ENCODE measurements at places on chromosomes 6 and 20.

GRCh38 chr6:20715135-20715806 lies 181.0 kb downstream of the CDKAL1 start:
- DNase-seq, result no peak

DNA sequence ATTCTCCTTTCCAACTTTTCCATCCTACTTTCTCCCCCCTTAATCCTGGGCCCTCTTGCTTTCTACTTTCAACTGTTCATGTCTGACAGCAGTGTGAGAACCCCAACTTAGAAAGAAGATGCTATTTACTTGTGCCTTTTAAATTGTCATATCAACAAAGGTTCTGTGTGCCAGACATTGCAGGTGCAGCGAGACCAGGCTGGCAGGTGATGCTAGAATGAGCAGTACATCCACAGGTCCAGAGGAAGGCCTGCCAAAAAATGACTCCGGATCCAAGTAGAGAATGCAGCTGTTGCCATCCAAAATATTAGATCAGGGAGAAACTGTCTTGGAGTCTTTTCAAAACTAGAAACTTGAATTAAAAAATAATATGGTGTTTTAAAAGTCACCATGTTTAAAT lies 510.5 kb downstream of the LMBRD1 start:
- no peak for DNase-seq

DNA sequence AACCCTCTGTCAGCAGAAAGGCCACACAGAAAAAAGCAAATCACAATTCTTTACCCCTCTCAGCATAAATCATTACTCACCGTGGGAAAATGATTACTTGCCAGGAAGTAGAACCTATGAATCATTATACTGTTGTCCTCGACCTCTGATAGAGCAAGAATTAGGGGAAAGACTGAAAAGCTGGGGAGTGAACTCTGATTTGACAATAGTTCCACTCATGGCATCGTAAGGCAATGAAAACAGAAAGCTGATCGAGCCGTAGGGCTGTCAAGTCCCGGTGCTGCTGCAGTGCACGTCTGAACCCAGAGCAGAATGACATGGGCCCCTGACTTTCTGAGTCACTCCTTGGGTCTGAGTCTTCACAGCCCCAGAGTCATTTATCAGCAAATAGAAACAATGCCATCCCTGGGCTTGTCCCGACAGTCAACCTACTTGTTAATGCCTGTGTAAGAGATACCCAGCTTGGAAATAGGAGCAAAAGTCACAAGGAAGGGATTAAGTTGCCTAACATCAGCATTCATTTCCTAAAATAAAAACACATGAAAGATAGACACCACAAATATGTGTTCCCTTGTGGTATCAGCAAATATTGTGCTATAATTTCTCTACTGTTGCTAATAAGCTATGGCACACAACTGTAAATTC lies 224.8 kb upstream of the MARCKS start:
- DNase-seq, result no peak

GRCh38 chr20:49593466-49594142 lies 25.7 kb upstream of the PTGIS start:
- DNase-seq, result no peak

- DNase-seq, result no peak
Measured at GRCh38 chr6:50025258-50025657, 3.5 kb upstream of the DEFB110 start.

GRCh38 chr20:36854348-36855240 lies 21.3 kb upstream of the TLDC2 start:
- DNase-seq, result no peak

DNA sequence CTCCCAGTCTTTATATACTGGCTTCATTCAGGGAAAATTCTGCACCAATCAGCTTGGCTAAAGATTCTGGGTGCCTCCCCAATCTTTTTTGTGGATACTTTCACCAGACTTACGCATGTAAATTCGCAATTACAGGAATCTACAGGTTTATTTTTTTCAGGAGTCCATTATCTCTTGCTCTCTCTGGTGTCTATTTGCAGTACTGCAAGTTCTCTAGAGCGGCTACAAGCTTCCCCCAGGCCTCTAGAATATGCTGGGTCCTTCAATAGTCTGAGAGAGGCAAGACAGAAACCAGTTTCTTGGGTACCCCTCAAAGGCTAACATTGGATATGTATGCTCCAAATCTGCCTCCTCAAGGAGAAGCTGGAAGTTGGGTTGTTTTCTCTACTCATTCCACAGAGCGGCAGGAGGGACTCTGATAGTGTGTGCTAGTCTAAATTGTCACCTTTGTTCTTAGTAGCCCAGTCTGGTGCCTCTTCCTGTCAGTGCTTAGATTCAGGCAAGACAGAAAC lies 58.5 kb downstream of the SUN5 start:
- DNase-seq, result no peak

GRCh38 chr20:4170621-4171537 lies 155.5 kb upstream of the RNF24 start:
- DNase-seq, result no peak

DNA sequence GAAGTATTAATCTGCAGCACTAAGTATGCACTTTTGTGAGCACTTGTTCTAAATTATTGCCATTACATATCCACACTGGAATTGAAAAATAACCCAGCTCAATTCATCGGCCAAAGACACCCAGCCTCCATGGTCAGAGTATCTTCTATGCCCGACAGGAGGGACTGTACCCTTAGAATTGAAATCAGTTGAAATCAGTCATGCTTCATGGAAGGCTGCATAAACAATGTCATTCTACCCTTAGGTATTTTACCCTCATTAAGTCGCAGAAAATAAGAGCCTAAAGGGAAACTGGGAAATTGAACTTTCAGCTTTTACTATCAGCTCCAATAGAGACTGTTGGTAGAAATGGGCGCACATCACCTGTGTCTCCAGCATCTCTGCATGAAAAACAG lies 2.9 kb upstream of the RAMACL start:
- no peak for DNase-seq

DNA sequence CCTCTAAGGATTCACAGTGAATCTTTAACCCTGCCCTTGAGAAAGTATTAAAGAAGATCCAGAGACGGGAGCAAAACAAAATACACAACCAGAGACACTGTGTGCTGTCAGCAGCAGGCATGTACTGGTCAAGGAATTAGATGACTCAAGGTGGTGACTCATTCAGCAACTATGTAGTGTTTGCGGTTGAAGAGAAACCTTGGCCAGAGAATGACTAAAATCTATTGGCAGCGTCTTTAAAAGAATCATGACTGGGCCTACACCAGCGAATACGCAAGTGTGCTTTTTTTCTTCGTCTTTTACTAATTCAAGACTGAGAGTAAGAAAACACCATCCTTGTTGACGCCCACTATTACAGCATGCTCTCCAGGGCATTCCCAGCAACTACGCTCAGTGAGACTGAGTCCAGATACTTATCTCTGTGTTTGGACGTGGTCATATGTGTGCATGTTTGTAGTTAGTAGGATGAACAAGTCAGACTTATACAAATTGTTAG lies 72.4 kb upstream of the BACH2 start:
- DNase-seq, result peak; percentile 84

GRCh38 chr6:108737594-108738546 lies 110.4 kb upstream of the ARMC2 start:
- no peak for DNase-seq

- no peak for DNase-seq
Measured at GRCh38 chr6:90375681-90376439, 79.2 kb upstream of the BACH2 start.

DNA sequence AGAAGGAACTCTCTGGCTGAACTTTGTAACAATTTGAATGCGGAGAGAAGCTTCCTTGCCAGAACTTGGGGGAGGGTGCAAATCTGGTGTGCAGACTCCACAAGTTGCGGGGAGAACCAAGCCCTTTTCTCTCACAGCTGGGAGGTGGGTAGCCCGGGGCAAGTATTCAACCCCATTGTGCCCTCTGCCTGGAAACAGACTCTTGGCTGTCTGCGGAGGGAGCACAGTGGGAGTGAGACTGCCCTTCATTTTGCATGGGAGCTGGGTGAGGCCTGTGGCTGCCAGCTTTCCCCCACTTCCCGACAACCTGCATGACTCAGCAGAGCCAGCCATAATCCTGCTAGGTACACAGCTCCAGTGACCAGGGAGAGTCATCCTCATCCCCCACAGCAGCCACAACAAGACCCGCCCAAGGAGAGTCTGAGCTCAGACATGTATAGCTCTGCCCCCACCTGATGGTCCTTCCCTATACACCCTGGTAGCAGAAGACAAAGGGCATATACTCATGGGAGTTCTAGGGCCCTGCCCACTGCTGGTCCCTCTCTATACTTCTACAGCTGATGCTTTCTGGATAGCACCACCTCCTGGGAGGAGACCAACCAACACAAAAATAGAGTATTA lies 29.4 kb upstream of the TPD52L1 start:
- no peak for DNase-seq

DNA sequence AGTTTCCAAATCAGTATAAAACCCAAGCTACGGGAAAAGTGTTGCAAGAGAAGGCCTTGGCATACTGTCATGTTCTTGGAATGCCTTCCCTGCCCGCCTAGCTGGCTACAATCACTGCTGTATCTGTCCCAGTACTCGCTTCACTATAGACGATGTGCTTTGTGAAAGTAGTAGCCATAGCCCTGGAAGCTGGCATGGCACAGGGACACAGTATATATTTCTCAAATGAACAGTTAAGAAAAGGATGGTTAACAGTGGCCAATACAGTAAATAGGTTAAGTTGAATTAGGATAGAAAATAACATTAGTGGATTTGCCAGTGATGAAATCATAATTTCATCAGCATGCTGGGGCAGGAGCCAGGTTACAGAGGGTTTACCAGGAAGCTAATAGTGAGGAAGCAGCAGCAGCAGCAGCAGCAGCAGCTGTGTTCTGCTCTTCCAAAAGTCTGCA lies 499.3 kb downstream of the CDKAL1 start:
- peak; percentile 76 for DNase-seq

GRCh38 chr6:161011492-161012480 lies 20.2 kb downstream of the MAP3K4 start:
- peak; percentile 38 for DNase-seq

GRCh38 chr20:38658879-38659596 lies 57.4 kb downstream of the ARHGAP40 start:
- DNase-seq, result no peak

Measured in hindlimb muscle (tissue), 1 donor.